Thyroid gland (tissue), 4 donors: ENCODE measurements at places on chromosomes 2 and 18. TPM values are rescaled to one million over a fixed set of nuclear protein-coding genes. Genes with fewer than 3 reads are reported as not detected.
A peak's percentile ranks its signal among the peaks of the same experiment; 100 is the strongest.

IL36A gene
- total RNA-seq, result not detected

EVA1A gene
- total RNA-seq, result 19.8 TPM

- no peaks in the 10 kb centered on the region for H3K36me3 ChIP-seq
- peaks cover 36% of the 10 kb centered on the region for H3K4me1 ChIP-seq
- no peaks in the 10 kb centered on the region for H3K27me3 ChIP-seq
Measured at GRCh38 chr2:232008907-232009638, 47.6 kb downstream of the DIS3L2 start.

GRCh38 chr18:27461957-27462356 lies 276.8 kb upstream of the CHST9 start:
- H3K27ac ChIP-seq, result no peak overlapping the region
- no peaks in the 10 kb centered on the region for H3K27me3 ChIP-seq
- H3K4me1 ChIP-seq, result no peaks in the 10 kb centered on the region
- H3K36me3 ChIP-seq, result no peaks in the 10 kb centered on the region
- no peak overlapping the region for H3K4me3 ChIP-seq

DNA sequence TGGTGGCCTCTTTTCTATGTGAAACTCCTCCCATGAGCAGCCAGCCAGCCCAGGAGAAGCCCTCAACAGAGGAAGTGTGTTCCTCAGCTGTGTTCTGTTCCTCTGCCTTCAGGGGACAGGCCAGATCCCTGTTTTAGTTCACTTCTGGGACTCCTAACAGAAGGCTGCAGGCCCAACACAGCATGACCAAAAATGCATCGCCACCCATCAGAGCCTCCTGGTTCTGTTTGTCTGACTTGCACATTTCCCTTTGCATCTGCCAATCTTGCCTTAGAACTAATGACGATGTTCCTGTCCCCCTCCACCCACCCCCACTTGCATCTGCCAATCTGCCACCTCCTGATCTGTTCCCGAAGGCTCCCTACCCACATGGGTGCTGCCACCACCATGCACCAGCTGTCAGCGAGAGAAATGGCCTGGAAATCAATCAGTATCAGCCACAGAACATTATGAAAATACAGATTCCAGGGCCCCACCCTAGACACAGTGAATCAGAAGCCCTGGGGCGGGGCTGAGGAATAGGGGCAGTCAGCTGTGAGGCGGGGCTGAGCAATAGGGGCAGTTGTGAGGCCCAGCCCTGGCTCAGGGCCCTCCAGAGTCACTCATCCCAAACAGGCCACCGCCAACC lies 51.0 kb downstream of the FAM168B start:
- peak overlapping the region; percentile 40 for H3K27ac ChIP-seq
- no peak overlapping the region for H3K4me3 ChIP-seq
- DNase-seq, result peak; percentile 72
- peaks cover 9% of the 10 kb centered on the region for H3K4me1 ChIP-seq
- no peaks in the 10 kb centered on the region for H3K36me3 ChIP-seq
